ENCODE measurements at places on chromosomes 5 and 9. TPM values are rescaled to one million over a fixed set of nuclear protein-coding genes. Genes with fewer than 3 reads are reported as not detected.

DNA sequence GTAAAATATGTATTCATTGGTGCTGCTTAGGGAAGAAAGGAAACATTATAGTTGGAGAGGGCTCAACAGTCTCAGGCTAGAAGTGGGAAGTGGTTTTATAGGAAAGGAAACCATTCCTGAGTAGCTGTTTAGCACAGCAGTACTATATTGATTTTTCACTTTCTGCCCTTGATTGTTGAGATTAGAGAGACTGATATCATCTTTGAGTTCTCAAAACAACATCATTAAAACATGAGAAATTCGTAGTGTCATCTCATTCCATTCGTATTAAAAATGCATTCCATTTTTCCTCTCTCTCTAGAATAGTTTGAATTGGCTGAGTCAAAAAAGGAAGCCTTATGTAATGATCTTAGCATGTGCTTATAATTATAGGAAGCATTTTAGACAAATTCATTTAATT lies 14.1 kb downstream of the POLR3G start:
- no peak for DNase-seq

GRCh38 chr5:107424491-107424890 lies 246.2 kb downstream of the EFNA5 start:
- no peak for DNase-seq

DNA sequence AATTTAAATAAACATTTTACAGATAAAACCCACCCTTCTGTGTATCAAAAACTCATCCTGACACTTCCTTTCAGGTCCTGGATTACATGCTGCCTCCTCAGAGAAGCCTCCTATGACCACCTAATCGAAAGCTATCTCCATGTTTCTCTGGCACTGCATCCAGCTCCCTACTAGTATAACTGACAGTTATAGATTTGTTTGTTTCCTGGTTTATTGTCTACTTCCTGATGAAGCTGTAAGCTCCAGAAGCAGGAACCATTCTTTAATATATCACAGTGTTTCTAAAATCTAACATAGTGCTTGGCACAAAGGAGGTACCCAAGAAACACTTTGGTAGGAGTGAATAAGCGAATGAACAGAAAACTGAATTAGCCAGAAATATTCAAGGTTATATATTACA lies 270.4 kb downstream of the EFNA5 start:
- no peak for DNase-seq

DNA sequence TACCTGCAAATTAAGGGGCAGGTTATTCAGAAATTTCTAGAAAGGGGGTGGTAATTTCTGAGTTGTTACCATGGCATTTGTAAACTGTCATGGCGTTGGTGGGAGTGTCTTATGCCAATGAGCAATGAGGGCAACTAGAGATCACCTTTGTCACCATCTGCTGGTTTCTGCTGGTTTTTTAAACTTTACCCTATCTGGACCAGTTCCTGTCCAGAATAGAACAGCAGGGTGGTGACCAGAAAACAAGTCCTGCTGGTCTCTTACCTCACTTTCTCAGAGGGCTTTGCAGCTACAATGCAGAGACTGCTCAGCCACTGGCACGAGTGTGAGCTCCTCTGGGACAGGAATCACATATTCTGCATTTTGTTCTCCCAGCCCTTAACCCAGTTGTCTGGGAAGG lies 51.4 kb downstream of the FAM114A2 start:
- no peak for DNase-seq

Gene CATSPER3
- 0.93 TPM for polyA plus RNA-seq
